ENCODE measurements at places on chromosomes 5 and 9.

- no peak for DNase-seq
Measured at GRCh38 chr9:96691326-96691725, 36.2 kb upstream of the PRXL2C start.

DNA sequence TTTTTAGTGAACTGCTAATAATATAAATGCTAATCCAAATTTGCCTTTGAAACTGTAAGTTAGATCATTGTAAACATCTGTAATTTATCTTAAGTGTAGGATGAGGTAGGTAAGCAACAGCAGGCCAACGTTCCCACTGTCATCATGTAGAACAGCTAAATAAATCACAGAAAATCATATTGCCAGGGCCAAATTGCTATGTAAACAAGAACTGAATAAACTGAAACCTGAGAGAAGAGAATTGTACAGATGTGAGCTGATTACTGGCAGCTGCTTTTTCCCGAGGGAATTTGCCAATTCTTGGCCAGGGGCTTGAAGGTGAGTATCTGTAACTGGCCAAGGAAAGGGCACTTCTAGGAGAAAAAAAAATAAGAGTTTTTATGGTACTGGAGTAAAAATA, 97.6 kb downstream of the CDH10 start:
- no peak for DNase-seq

DNA sequence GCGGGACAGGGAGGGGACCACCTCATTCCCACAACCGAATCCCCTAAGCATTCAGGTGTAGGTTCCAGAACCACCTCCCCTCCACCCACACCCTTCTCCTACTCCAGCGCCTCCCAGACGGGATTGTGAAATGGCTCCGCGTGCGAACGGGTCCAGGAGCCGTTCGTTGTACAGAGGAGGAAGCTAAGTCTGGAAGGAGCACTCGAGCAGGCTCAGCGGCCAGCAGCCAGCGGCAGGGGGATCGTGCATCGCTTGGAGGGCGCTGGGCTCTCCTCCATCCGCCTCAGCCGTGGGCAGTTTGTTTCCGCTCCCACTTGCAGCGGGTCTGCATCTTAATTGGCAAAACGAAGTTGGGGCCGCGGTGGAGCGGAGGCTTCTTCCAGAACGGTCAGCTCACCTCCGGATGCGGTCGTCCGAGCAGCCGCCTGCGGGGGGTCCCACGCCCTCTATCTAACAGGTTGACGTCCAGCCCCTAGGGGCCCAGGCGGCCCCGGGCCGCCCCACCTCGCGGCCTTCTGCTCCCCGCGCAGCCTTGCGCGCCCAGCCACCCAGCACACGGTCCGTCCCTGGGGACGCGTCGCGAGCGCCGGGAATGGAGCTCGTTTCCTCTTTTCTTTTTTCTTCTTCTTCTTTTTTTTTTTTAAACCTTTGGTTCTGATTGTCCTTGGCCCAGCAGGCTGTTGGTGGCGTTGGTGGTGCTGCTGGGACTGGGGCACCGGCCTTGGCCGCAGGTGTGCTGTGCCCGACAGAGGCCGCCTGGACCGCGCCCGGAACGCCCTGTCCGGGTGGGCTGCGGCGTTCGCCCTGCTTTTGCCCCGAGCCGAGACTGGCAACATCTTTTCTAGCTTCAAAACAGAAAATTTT, 3.9 kb upstream of the BARX1 start:
- DNase-seq = no peak

- DNase-seq = no peak
Measured at GRCh38 chr9:136019041-136019680, 58.0 kb upstream of the UBAC1 start.

- DNase-seq = peak; percentile 47
Measured at GRCh38 chr9:122835313-122835731, 6.9 kb upstream of the PDCL start.

DNA sequence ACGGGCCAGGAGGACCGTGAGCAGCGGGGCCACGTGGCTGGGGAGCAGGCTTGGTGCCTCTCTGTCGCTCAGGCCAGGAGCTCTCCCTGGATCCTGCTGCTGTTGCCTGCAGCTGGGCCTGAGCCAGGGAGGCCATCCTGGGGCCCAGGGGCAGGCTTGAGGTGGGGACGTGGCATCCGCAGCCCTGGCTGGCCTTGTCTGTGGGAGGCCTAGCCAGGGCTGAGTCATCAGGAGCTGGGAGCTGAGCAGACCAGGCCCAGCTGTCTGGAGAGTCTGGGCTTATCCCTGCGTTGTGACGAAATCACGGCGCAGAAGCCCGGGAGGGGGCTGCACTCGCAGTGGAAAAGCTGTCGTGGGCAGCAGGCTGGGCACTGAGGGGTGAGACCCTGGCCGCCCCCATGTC, 138.8 kb upstream of the COL5A1 start:
- DNase-seq = no peak

GRCh38 chr5:157520911-157521703, 54.5 kb downstream of the ADAM19 start:
- no peak for DNase-seq

- no peak for DNase-seq
Measured at GRCh38 chr9:35828716-35829083, at the start of gene FAM221B. Gene FAM221B, minus strand, starts transcription at chr9:35828732. Its CDS starts 2,571 bp downstream, at chr9:35826161.
